ENCODE measurements at places on chromosomes 5 and 9. TPM values are rescaled to one million over a fixed set of nuclear protein-coding genes. Genes with fewer than 3 reads are reported as not detected.
A peak's percentile ranks its signal among the peaks of the same experiment; 100 is the strongest.

Gene IRX2
- total RNA-seq, result 122 TPM

GRCh38 chr5:16654647-16655334, 38.0 kb upstream of the RETREG1 start:
- no peak for DNase-seq

Gene TESK1
- 42.5 TPM for total RNA-seq

DNA sequence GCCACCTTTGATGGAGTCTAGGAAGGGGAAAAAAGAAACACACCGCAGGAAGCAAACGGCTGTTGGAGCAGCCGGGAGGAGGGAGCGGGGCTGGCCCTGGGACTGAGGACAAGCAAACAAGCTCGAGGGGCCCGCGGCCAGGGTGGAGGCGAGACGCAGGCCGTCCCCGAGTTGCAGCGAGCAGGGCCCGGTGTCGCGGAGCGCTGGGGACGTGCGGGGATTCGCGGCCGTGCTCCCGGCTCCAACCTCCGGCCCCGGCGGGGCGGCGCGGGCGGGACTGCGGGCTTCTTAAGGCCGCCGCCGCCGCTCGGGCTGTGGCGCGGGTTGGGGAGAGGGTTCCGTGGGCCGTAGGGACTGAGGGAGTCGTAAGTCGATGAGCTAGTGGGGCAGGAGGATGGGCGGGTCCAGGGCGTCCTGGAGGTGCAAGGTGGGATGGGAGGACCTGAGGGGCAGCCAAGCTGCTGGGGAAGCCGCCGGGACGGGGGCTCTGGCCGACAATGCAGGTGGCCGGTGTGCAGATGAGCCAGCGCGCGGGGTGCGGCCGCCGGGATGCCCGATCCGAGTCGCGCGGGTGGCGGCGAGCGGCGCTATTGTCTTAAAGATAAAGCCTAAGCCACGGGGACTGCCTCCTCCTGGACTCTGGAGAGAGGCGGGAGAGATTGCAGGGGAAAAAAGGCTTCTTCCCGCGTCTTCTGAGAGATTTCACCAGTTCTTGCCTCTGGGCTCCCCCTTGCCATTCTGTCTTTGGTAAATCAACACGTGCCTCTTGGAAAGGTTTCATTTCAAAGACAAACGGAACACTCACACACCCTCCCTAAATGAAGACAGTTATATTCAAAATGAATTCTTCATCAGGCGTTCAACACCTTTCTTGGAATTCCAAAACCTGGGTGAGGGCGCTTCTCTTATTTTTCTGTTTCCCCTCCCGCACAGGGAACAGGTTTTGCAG, 1.6 kb upstream of the HAPLN1 start:
- peak; percentile 87 for DNase-seq

Gene PCDHA9
- 1.6 TPM for total RNA-seq

Gene PCDHB2
- total RNA-seq, result 51.5 TPM

- no peak for DNase-seq
Observed at GRCh38 chr9:98159301-98159700, 33.1 kb downstream of the CORO2A start.

DNA sequence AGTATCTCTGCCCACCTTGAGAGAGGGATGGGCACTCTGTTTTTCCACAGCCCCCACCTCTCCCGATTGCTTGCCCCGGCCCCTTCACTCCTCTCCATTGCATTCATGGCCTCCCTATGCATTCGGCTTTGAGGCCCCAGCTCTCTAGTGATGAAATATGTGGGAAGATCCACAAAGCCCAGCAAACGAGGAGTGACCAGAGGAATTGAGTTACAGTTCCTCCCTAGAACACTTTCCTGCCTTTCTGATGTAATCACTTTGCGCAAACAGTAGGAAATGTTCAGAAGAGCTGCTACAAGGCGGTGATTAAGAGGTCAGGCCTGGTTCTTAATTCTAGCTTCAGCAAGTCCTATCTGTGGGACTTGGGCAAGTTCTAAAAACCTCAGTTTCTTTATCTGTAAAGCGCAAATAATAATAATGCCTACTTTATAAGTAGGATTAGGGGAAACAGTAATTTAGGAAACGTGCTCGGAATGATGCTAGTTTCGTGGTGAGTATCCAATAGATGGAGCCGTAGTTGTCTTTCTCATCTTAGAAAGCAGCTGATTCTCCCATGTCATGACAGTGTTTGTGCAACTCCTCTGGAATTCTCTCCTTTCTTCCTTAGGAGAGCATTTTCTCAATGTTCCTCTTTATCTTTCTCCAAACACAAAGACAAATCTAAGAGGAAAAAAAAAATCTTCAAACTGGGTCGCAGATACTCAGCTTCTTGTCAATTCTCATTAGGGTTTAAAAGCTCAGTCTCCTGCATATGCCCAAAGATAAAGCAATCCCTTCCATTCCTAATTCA, 99.5 kb upstream of the MSX2 start:
- DNase-seq, result peak; percentile 81

Gene SH3GL2
- total RNA-seq, result 0.42 TPM

Gene SYK
- not detected for total RNA-seq

Gene CCNO
- 0.14 TPM for total RNA-seq

Measured in cardiac muscle cell (in vitro differentiated cells and primary cell).